ENCODE measurements at places on chromosomes 11 and 22.

DNA sequence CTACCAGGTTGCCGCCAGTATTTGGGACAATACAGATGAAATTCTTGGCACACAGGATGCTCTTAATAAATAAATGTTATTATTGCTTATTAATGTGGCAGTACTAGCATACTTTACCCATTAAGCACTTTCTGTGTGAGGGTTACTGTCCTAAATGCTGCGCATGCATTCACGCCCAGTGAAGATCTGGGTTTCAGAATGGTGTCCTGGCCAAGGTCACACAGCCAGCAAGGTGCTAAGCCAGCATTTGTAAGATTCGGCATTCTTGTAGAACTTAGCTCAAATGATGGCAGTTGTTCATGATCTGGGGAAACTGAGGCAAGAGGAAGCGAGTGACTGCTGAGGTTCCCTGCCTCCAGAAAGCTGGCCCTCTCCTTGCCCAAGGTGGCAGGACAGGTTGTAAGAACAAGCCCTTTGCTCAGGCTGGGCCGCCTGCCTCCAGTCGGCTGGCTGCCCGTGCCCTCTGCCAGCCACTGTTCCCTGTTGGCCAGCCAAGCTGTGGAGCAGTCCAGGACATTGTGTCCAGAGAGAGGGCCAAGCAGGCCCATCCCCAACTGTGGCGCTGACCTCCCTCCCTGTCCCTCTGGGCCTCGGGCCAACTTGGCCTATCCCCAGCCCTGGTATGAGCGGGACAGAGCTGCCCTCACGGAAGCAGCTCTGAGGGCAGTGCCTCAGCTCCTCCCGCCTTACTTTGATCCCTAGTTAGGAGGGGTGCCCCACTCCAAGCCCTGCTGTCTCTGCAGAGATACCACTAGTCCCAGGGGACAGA, 28.8 kb downstream of the TOB2 start:
- peak; percentile 72 for DNase-seq

- DNase-seq = no peak
Measured at GRCh38 chr22:20517841-20518592, 10.6 kb downstream of the MED15 start.

DNA sequence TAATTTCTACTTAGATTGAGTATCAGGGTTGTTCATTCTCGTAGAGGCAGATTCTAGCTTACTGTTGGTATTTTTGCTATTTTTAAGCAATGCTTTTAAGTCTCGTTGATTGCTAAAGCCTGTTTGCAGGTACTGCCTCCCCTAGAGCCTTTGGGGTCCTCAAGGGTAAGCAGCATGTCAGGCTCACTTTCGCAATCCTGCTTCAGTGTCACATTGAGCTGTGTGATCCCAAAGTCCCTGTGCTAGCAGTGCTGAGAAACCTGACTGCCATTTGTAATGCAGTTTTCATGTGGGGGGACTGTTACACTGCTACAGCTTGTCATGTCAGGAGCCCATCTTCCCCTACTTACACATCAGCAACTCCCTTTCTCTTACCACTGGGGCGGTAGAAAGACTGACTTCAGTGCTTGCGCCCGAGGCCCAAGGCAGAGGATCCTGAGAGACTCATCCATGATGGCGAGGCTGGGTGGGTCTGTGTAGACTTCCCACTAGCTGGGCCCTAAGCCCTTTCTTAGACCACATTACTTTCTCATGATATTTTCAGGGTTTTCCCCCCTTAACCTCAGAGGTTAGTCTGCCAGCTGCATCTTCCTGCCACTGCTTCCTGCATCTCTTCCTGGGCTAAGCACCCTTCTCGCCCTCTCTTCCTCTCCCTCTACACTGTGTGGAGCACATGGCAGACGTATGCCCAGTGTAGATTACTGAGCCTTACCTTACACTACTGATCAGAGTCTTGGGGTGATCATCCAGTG, 40.8 kb upstream of the ST14 start:
- no peak for DNase-seq

- DNase-seq = no peak
Measured at GRCh38 chr22:45150139-45150538, 13.6 kb upstream of the NUP50 start.

- DNase-seq = no peak
Measured at GRCh38 chr11:86070142-86071056, 1.5 kb upstream of the PICALM start.

GRCh38 chr11:125055107-125055715, 7.9 kb upstream of the SLC37A2 start:
- DNase-seq = no peak

DNA sequence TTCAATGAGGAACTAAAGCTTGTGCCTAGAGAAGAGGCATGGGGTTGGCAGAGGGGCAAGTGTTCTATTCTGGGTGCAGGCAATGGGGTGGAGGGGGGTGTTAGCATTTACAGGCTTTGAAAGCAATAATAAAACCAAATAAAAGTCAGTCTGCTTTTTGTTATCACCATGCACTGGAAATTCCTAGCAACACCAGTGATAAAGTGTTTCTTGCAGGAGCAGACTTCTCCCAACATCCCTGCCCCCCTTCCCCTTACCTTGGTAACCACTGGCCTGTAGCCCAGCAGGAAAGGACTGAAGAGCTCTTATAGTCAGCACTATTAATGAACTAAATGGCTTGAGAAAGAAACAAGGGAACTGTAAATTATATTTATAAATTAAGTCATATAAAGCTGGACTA, 65.2 kb upstream of the SESN3 start:
- no peak for DNase-seq

GRCh38 chr22:23984430-23984829, 4.5 kb downstream of the GSTT2 start:
- DNase-seq = no peak

GRCh38 chr11:96143041-96143521, 199.9 kb downstream of the MAML2 start:
- no peak for DNase-seq

- peak; percentile 46 for DNase-seq
Measured at GRCh38 chr11:114340311-114341131, 44.3 kb downstream of the NNMT start.

- DNase-seq = no peak
Measured at GRCh38 chr11:8756201-8756600, 73.6 kb downstream of the RPL27A start.
